AG08396 (cell line): ENCODE measurements at places on chromosomes 12 and 14.

DNA sequence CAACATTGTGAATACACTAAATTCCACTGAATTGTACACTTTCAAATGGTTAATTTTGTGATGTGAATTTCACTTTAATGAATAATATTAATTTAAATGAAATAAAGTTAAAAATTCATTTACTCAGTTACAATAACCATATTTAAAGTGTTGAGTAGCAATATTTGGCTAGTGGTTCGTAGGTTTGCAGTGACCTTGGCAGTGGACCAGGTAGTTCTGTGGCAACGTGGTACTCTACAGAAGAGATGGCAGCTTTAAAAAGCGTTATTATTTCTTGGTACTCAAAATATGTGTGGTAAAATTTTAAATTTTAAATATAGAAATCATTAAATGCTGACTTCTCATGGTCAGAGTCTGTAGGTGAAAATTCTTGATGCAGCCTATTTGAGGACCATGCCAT is 51.6 kb downstream of the AEBP2 start:
- DNase-seq = no peak

- DNase-seq = no peak
These were observed 60.8 kb upstream of the SLC38A4 start for GRCh38 chr12:46886541-46887041.

GRCh38 chr12:56723889-56724700 is 1.0 kb downstream of the NACA start:
- peak; percentile 62 for DNase-seq

DNA sequence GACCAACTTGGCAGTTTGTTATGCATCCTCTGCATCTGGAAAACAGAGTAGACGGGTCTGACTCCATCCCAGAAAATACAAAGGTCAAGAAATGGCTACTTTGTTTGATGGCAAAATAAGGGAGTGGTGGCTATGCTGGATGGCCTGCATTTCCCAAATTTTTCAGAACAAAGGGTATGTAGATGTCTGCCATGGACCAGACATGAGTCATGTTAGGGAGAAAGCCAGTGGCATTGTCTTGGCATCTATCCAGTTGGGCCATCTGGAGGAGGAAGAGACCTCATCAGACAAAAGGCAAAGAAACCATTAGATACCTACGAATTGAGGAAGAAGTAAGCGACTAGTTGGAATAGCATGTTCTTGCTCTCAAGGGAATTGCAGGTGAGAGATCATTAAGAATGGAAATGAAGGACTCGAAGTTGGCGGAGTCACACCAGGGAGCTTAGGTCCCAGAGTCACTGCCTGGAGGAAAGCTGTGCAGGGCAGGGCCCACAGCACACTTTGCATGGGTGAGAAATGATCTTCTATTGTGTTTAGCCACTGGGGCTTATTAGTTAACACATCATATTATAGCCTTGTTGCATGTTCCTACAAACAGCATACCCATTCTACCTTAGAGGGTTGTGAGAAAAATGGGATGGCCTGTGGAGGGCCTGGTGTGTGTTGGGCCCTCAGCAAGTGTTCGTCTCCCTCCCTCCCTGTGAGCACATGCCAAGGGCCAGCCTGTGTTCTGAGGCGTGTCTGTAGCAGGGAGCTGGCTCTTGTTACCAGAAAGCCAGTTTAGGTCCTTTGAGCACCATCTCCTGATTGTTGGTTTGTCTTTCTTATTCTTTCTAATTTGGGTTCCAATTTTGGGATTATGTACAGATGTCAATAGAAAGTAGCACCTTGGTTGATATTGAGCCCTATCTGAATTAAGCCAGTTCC is 119.4 kb downstream of the KTN1 start:
- DNase-seq = peak; percentile 21

DNA sequence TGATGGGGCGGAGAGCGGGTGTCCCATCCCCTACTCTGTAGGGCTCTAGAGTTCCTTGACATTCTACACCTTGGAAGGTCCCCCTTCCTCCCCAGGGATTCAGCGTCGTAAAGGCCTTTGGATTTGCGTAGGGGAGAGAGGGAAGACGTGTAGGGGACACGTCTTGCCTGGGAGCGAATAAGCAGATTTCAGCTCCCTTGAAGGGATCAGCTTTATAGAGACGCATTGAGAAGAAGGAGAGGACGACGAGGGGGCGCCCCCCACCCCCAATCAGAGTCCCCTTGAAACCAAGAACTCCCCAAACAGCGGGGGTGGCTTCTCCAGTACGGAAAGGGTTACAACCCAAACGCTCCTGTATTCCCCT is 324 bp downstream of the CALCOCO1 start:
- DNase-seq = no peak

- DNase-seq = no peak
These were observed 52.3 kb downstream of the FNTB start for GRCh38 chr14:65038966-65039365.

- peak; percentile 65 for DNase-seq
These were observed 36.3 kb upstream of the NPFF start for GRCh38 chr12:53543539-53543938.

GRCh38 chr12:6540181-6540877 is 6.0 kb downstream of the GAPDH start:
- DNase-seq = peak; percentile 93

DNA sequence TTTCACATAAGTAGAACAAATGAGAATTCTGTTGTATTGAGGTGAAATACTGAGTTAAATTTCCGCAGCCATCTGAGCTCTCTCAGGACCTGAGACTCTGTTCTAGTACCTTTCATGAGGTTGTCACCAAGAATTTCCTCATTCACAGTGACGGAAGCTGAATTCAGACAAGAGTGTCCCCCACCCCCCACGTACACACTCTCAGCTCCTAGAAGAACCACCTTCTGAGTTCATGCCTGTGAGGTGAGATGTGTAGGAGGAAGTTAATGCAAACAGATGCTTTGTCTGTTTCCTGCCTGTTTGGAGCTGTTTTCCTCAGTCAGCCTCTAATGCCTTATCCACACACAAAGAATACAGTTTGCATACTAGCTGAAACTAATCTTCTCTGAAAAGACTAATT is 18.2 kb downstream of the BICDL1 start:
- DNase-seq = no peak

DNA sequence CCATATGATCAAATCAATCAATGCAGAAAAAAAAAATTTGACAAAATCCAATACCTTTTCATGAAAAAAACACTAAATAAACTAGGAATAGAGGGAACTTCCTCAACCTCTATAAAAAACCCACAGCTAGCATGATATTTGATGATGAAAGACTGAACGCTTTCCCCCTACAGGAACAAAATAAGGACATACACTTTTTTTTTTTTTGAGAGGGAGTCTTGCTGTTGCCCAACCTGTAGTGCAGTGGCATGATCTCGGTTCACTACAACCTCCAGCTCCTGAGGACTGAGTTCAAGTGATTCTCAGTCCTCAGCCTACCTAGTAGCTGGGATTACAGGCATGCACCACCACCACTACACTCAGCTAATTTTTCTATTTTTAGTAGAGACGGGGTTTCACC is 17.9 kb upstream of the CAMKK2 start:
- DNase-seq = no peak

DNA sequence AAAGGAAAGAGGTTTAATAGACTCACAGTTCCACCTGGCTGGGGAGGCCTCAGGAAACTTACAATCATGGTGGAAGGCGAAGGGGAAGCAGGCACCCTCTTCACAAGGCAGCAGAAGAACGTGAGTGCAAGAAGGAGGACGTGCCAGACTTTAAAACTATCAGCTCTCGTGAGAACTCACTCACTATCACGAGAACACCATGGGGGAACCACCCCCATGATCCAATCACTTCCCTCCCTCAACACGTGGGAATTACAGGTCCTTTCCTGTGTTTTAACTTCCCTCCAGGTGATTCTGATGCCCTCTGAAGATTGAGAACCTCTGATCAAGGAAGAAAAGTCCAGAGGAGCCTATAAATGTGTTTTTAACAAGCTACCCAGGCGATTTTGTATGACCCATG is 358.7 kb downstream of the MED13L start:
- DNase-seq = no peak

DNA sequence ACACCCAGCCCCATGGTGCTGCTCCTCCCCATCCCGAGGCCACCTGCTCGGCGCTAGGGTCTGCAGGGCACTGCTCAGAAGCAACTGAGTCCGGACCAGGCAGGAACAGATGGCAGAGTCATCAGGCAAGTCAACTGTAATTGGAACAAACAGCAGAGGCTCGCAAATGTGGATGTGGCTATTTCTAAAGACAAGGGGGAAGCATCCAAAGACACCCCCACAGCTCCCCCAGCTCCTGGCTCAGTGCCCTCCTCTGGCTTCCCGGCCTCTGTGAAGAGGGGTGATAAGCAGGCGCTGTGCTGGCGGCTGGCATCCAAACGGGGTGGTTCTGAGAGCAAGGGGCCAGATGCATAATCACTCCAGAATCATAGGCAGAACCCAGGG is 125.6 kb downstream of the PIWIL1 start:
- DNase-seq = no peak

DNA sequence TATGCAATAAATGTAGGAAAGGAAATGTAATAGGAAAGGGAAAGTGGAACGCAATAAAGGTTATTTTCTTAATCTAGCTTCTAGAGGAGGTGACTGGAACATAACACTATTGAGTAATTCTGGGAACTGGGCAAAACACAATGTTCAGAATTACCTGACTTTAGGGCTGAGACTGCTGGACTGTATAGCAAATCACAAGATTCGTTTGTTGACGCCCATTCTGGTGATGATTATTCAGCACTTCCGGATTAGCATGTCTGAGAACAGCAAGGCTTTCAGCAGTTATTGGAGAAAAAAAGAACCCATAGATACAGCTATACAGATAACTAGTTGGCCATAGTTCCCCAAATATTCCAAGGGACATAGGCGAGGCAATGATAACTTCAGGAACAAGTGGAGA is 2.3 kb upstream of the KLRD1 start:
- DNase-seq = no peak

GRCh38 chr12:27279826-27280225 is 35.7 kb downstream of the STK38L start:
- DNase-seq = no peak

DNA sequence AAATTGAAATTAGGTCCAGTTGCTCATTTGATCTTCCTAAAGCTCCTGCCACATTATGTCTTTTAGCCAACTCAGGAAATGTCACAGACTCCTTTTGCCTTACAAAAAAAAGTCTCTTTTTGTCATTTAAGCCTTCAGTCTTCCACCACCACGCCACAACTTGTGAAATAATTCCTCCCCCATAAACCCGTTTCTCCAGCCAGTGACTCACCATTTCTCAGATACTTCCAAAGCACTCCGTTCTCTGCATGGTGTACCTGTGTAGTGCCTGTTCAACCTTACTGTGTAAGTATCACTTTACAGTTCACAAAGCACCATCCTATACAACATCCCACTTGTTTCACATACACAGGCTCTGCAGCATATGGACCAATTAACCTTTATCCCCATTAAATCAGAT is 139.5 kb upstream of the AEBP2 start:
- no peak for DNase-seq

GRCh38 chr12:107760207-107760808 is 629 bp downstream of the PRDM4 start:
- DNase-seq = peak; percentile 33

GRCh38 chr14:61812347-61813095 is 50.3 kb downstream of the SNAPC1 start:
- peak; percentile 43 for DNase-seq

GRCh38 chr12:85466890-85467289 is 186.9 kb downstream of the ALX1 start:
- DNase-seq = no peak

GRCh38 chr12:23546756-23547155 is 402.7 kb downstream of the SOX5 start:
- no peak for DNase-seq

- no peak for DNase-seq
These were observed 197.8 kb downstream of the PTPRO start for GRCh38 chr12:15520083-15520482.

DNA sequence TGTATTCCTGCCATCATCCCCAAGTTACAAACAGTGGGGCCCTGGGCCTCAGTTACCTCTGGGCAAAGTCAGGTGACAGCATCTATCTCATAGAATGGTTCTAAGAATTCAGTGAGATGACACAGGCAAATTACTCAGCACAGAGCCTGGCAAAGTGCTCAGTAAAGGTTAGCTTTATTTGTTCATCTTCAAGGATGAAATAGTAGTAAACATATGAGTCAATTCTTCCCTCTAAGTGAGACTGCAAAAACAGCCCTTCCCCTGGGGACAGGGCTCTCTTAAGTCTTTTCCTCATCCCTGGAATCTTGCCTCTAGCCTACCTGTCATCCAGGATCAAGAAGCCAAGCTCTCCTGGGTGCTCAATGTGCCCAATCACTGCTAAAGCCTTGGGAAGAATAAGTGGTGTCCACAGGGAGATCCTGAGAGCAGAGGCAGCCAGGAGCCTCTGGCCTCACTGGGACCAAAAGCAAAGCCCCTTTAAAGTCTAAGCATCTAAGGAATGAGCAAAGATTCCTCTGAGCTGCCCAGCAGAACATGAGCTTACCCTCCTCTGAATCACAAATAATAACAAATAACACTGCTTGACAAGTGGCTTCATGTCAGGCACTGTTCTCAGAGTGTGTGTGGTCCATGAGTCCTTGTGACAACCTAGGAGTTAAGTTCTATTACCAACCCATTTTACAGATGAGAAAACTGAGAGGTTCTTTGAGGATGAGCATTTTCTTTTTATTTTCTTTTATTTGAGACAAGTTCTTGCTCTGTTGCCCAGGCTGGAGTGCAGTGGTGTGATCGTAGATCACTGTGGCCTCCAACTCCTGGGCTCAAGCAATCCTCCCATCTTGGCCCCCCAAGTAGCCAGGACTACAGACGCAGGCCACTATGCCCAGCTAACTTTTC is 12.1 kb downstream of the NUAK1 start:
- no peak for DNase-seq

DNA sequence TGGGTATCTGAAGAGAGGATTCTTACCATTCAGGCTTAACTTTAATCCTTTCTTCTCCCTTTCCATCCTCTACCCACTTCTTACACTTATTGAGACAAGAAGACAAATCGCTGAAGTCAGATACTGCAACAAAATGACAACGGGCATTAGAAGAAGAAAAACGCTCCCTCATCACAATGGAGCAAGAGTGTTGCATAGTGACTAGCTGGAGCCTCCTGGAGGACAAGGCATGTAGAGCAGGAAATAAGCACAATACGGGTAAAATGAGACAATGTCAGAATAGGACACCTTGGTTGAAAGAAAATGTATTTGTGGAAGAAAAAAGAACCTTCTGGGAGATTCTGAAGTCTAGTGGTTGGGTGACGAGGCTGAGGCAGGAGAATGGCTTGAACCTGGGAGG is 501.0 kb downstream of the RERGL start:
- no peak for DNase-seq
